ENCODE measurements at places on chromosomes 12 and 14.

DNA sequence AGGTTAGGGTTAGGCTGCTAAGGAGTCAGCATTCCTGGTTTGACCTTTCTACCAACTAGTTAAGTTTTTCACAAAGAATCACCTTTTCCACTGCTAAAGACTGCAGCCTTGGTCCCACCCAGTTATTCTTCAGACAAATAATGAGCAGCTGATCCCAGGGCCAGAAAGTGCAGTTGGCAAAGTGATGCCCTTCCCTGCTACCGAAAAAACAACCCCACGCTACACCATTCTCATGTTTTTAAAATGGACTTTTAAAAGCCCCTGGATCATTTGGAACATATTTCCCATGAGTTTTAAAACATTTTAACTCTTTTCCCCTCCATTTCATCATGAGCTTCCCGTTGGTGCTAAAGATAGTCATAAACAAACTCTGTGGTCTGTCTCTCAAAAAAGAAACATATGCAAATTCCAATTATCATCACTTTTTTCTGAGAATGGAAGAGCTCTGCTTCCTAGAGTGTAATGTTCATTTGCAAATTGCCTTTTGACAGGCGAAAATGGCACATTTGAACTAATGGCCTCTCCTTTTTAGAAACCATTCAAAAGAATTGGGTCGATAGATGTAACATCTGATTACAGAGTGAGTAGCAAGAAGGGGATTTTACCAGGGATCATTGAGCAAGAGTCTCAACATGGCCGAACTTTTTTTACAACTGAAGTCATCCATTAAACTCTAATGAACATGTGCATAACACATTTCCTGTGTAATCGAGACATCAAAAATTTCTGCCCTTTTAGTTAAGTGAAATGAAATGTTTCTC is 129.3 kb upstream of the RAP1B start:
- DNase-seq: no peak

DNA sequence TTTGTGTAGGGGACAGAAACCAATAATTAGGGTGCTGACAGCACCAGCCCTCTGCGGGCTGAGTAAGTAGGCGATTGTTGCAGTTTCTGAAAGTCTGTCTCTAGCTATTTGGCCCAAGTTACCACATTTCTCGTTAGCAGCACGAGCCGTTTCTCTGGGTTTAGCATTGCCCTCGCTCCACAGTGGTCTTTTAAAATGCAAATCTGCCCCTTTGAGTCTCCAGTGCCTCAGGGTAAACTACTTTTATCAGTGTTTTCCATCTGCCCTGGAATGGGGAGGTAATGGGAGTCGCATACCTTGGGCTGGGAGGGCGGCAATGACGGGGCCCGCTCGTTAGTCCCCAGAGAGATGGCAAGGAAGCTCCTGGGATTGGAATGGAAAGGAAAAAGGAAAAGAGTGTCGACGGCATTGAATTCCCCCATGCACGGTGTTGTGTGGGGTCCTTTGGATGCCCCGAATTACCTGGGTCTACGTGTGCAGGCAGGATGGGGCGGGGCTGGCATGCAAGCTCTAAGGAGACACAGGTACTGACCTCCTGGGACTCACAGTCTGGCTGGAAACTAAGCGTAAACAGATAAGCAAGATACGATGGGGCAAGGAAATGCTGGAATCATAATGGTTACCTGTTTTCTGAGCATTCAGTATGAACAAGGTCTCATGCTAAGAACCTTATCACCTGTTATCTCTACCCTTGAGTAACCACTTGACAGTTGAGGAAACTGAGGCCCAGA is 131.8 kb upstream of the MAP1LC3B2 start:
- DNase-seq: no peak

GRCh38 chr14:79613625-79614024 is 597.7 kb downstream of the DIO2 start:
- no peak for DNase-seq

DNA sequence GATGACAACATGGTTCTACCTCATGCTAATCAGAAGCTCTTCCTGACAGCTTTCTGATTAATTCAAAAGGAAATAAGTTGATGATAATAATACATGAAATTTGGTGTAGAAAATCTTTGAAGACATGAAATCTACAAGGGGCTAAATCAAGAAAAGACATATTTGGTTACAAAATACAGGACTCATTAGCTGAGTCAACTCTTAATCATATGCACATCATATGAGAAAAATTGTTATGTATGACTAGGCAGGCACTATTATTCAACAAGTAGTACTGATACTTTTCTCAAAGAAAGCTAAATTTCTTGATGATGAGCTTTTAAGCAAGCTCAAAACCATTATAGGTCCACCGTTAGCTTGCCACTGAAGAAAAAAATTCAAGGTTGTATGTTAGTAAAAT is 7.1 kb downstream of the ABCC9 start:
- no peak for DNase-seq

DNA sequence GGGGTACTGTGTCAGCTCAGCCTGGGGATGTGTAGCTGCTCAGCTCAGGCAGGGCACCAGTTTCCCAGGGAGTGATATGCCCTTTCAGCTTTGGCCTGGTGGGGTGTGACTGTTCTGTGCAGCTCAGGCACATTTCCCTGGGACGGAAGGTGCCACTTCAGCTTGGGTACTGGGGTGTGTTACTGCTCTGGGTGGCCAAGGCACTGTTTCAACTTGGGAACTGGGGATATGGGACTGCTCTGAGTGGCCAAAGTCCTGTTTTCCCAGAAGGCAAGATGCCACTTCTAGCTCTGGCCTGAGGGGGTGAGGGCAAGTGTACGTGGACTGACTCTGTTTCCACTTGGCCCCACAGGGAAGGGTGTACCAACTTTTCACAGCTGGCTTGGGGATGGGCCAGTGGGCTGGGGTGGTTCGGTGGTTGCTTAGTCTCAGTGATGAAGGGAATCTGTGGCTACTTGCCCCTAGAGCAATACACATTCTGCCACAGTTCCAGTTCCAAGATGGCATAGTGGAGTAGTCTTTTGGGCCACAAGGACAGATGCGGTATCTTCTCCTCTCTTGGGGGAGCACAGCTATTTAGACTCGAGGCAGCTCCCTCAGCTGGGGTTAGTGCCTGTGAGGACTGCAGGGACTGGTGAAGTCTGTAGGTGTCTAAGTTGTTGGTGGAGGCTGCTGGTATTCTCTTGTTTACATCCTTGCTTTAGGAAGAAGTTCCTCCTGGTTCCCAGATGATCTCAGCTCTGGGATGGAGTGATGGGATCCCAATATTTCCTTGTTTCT is 26.4 kb downstream of the TBC1D15 start:
- DNase-seq: no peak

GRCh38 chr14:44982594-44982993 is 20.6 kb downstream of the TOGARAM1 start:
- no peak for DNase-seq

DNA sequence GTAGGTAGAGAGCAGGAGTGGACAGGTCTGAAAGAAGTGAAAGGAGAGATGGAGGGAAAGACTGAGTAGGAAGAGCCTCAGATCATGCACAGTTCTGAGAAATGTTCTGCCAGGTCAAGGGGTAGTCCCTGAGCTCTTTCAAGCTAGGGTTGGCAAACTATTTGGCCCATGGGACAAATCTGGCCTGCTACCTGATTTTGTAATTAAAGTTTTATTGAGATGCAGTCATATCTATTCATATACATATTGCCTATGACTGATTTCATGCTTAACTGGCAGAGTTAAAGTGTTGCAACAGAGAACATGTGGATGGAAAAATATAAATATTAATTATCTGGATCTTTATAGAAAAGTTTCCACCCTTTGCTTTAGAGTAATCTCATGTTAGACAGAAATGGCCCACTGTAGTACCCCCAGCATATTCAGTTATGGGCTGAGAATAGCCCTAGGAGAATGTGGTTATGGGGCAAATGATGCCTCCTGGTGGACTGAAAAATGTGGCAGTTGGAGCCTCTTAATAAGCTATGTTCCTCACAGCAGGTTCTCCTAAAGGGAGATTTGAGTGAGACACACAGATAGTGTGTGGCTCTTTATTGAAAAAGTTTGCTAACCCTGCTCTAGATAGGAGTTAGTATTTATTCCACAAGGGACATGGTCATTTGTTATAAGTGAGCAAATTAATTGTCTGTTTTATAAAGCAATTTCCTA is 476.9 kb downstream of the LRIG3 start:
- DNase-seq: no peak

DNA sequence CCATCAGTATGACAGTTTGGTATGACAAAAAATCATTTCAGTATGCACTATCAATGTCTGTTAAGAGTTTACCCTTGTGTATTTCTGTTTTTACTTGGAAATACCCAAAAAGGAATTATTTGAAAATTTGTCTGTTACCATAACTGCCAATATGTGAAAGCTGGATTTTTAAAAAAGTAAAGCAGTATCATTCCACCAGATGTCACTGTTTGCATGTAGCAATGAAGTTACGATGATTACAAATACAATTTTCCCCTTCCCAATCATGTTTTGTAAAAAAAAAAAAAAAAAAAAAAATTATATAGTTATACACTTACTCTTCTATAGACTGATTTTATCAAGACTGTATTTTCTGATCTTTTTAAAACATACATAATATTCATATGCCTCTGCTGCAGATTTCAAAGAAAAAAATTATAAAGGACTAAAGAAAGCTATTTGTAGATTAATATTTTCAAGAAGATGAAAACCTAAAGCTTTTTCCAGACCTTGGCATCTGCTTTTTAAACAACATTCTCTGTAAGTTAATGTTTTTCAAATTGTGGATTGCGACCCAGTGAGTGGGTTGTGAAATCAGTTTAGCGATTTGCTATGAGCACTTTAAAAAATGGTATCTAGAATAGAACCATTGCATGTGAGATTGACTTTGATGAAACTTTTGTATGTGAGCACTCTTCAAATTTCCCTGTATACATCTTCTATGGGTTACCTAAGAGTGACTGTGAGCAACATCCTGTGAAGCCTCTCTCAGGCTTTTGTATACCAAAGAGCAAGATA is 114.2 kb downstream of the TTC6 start:
- no peak for DNase-seq

GRCh38 chr12:7833831-7834230 is 38.9 kb downstream of the SLC2A14 start:
- no peak for DNase-seq

DNA sequence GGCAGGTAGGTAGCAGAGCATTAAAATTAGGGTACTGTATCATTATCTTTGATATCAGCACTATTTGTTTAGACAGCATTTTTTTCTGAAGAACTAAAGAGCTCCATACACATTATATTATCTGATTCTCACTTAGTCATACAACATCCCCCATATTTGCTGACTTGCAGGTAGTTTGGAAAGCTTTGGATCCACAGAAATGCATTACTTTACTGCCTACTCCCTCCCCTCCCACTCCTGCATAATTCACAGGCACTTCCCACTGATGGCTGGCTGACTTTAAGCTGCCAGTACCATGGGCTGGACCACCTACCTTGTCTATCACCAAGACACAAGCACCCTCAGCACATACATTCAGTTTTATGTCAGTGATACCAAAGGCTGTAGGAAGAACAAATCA is 110.4 kb downstream of the SLC8A3 start:
- no peak for DNase-seq

DNA sequence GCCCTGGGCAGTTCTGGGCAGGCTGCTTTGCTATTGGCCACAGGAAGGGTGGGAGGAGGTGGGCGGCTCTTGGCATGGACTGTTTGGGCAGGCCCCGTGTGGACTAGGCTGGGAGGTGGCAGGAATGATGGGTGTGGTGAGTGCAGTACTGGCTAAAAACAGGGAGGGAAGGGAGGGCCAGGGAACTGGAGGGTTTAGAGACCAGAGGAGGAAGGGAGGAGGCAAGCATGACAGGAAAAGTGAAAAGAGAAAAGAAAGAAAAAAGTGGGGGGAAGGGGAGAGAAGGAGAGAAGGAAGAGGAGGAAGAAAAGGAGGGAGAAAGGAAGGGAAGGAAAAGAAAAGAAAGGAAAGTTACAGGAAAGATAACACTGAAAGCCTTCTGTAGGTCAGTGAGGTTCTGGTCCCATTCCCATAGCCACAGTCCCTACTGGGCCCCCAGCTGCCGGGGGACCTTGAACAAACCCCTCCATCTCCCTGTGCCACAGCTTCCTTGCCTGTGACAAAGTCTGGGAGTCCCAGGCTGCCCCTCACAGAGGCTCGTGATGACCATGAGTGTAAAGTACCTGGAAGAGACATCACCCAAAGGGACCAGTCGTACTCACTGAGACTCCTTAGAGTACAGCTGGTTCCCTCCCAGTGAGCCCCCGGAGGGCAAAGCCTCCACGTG is 1.1 kb upstream of the C14orf132 start:
- DNase-seq: no peak

GRCh38 chr14:31166271-31166561 is 41.4 kb downstream of the HECTD1 start:
- DNase-seq: no peak

GRCh38 chr12:85821206-85821605 is 15.0 kb downstream of the RASSF9 start:
- no peak for DNase-seq

- peak; percentile 21 for DNase-seq
Measured at GRCh38 chr14:50260511-50260910, 29.1 kb upstream of the SOS2 start.

DNA sequence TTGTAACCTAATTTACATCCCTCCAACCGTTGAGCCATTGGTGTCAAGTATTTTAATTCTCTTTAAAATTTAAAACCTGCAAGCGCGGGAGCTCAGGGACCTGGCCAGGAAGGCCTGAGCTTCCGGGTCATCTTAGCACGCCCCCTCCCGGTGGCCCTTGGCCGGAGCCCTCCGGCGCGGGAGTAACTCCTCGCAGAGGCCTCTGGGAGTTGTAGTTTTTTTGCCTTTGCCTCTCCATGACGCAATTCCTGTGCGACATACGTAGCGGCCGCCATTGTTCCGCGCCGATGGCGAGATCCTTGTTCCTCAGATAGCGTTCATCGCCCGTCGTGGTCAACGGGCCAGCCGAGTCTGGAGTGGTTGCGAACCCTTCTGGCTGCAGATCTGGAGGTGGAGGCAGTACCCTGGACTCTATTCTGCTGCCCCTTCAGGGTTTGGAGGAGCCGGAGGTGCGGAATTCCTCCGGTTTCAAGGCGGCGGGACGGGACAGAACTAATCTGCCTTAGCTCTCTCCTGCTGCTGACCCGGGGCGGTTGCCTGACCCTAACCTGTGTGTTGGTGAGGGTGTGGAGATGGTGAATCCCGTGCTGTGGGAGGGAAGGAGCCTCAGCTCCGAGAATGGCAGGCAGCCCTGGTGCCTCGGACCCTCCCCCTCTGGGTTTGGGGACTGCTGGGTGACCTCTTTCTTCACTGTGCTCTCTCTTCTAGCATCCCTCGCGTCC is at the start of gene ZNF268:
TSS of gene ZNF268 (plus strand) at position 258 of the 722 bp plus-strand sequence. CDS start 503 bp downstream, outside the sequence.
- DNase-seq: peak; percentile 89

DNA sequence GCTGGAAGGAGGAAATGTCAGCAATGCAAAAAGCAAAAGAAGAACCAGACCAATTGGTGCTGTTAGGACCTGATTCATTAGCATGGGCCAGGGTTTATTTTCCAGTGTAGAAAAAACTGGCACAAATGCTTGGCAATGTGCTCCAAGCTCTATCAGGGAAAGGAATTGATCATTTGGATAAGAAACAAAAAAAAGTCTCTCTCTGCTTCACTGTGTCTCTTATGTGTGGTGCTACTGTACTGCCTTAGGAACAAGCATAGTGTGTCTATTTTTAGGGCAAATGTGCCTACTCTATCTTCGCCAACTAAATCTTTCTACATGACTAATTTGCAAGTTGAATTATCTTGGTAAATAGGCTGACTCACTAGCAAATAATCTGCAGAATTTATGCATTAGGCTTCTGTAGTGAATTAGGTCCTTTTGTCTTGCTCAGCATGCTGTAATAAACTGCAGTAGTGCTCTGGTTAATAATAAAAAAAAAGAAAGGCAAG is 236.7 kb downstream of the MDGA2 start:
- no peak for DNase-seq

Measured in naive B cell (primary cell).